Mucosa of descending colon (tissue), 3 donors: ENCODE measurements at places on chromosomes 5 and 9. TPM values are rescaled to one million over a fixed set of nuclear protein-coding genes. Genes with fewer than 3 reads are reported as not detected.

DNA sequence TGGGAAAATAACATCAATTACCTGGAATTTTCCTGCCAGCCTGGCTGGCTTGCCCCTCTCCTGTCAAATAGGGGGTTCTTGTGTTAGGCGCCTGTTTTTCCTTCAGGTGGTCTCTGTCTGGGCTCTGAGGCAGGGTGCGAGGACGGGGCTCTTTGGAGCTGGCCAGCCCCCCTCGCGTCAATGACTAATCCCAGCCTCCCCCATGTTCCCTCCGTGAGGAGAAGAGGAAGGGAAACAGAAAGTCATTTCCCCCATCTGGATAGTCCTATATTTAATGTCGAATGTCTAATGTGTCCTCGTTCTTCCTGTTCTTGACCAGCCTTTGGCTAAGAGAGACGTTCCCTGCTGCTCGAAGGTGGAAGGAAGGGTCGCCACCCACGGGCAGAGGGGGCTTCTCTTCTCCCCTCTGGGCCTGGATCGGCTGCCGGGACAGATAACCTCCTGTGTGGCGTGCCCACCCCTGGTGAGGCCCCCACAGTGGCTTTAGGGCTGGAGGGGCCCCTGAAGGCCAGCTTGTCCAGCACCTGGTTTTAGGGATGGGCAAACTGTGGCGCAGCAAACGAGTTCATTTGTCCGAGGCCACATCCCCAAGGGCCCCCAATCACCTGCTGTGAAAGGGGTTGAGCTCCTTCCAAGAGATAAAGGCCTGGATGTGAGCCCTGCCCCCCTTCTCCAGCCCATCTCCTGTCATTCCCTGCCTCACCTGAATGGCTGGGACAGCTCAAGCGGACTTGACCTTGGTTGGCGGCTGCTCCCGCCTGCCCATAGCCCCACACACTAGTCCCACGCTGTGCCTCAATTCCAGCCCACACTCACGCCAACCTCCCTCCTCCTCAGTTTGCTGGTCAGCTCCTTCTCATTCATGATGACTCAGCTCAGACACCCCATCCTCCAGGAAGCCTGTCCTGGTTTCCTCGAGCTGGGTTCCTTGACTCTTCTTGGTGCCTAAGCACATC is 35.9 kb upstream of the UNC5A start:
- DNase-seq = no peak

DNA sequence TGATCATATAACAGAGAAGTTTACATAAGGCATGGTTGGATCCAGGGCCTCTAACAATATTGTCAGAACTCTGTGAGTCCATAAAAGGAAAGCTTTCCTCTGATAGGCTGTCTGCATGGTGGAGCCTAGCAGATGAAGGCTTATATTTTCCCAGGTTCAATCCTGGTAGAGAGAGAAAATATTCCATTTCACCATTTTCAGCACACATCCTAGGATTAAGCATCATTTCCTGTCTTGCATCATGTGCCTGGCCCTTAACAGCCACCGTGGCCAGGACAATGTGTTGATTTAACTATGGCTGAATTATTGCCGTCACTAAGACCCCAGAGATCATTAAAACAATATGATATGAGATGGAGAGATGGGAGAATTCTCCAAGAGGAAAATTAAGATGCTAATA is 90.9 kb upstream of the GRIA1 start:
- no peak for DNase-seq

GRCh38 chr9:69649566-69650250 is 22.5 kb downstream of the APBA1 start:
- DNase-seq = no peak

The ARHGEF37 gene
- total RNA-seq = 24.6 TPM

GRCh38 chr5:96741891-96742309 is 65.8 kb downstream of the ERAP1 start:
- no peak for DNase-seq
